ENCODE measurements at places on chromosomes 7 and 10. TPM values are rescaled to one million over a fixed set of nuclear protein-coding genes. Genes with fewer than 3 reads are reported as not detected.
A peak's percentile ranks its signal among the peaks of the same experiment; 100 is the strongest.

- peak; percentile 60 for DNase-seq
Observed at GRCh38 chr10:101012525-101013364, 13.1 kb downstream of the LZTS2 start.

The CREB3L2 gene
- 12.6 TPM for total RNA-seq

- no peak for DNase-seq
Observed at GRCh38 chr7:139192014-139192706, 38.9 kb upstream of the UBN2 start.

DNA sequence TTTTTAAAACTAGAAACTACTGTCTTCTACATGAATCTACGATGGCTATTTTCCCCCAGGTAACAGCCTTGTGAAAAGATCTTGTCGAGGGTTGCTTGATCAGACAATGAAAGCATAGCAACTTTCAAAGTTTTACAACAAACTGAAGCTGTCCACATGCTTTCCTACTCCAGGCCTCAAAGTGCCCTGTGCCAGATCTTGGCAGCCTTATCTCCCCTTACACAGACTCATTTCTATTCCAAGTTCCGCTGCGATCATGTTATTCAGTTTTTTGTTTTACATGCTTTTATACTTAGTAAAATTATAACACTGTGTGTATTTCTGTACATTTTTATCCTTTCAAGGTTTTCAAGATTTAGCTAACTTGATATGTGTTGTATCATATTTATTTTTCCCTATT, 661.7 kb upstream of the SORCS1 start:
- no peak for DNase-seq

DNA sequence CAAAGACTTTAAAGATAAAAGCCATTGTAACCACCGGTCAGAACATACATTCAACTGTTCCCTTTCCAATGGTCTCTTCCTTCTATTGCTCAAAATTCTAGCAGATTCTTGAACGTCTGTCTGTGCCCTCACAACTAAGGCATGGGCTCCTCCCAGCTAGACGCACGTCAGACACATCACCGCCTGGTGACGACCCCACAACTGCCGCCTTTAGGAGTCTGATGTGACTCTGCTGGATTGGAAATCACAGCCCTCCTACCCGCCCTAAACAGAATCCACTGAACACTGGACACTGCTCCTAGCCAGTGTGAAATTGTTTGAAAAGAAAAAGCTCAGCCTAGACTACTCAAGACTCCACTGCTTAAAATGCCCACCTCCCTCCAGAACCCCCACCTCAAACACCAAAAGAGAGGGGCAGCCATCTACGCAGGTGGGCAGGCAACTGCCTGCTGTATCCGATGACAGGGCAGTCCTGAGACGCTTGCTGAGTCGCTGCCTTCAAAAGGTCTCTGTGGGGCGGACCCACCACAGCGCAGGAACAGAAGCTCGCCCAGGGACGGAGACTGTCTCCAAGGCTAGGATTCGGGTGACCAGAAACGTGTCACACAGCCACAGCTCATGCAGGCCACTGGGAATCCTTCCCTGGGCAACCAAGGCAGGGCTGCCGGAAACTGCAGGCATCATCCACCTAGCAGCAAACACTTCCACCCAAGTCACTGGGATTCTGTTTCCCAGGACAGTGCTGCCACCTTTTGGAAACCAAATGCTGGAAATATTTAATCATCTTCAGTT, 34.7 kb downstream of the GSDME start:
- no peak for DNase-seq

DNA sequence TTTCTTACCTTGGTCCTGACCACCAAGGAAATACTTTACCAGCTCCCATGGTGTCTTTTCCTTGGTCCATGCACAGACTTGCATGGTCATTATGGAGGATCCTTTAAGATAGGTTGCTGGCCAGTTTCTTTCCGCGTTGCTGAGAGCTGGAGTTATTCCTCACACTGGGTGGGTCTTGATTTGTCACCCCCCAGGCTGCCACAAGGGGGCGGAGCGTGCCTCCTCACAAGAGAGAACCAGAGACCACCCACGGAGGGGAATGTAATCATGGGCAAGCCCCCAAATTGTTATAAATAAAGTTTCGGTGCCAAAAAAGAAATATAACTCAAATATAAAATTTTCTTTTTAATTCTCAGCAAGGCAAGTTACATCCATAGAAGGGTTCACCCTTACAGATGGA, 10.5 kb upstream of the TRIM24 start:
- no peak for DNase-seq

The SMO gene
- total RNA-seq: not detected

DNA sequence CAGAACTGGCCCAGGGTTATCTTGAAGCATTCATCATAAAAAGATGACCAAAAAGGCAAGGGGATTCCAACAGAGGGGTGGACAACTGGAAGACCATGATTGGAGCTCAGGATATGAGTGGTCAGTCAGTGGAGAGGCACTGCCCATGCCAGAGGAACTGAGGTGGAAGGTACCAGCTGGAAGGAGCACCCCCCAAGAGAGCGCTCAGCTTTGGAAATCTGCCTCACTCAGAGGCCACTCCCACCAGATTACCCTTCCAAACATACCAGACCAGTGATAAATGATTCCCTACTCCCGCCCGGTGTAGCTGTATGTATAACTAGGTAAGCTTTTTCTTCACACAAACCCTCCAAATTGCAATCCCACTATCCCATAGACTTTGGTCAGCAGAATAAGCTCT, 257.0 kb upstream of the SLC26A5 start:
- DNase-seq: no peak

The SPDYE5 gene
- total RNA-seq: 0.25 TPM

DNA sequence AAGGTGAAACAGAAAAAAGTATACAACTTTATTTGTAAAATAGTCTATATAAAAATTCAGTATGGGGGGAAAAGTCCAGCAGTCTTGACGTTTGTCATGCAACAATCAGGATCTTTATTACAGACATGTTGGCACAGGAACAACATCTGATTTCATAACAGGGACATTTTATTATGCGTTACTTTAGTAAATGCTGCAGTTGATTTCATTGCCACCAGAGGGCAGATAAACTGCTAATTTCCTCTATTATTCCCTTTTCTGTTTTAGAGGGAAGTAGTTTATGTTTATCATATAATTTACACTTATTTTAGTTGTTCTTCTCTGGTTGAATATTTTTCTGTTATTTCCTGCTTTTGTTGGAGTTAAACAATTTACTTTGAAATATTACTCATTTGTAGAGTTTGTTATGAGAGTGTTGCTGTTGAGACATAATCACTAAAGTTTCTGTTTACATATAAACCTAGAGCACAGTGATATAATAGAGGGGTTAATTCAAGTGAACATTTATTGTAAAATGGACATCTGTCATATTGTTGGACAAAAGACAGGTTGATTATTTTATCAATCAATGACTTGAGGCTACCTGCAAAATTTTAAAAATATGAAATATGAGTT, 3.3 kb downstream of the PLXDC2 start:
- no peak for DNase-seq

The OR2A5 gene
- not detected for total RNA-seq

DNA sequence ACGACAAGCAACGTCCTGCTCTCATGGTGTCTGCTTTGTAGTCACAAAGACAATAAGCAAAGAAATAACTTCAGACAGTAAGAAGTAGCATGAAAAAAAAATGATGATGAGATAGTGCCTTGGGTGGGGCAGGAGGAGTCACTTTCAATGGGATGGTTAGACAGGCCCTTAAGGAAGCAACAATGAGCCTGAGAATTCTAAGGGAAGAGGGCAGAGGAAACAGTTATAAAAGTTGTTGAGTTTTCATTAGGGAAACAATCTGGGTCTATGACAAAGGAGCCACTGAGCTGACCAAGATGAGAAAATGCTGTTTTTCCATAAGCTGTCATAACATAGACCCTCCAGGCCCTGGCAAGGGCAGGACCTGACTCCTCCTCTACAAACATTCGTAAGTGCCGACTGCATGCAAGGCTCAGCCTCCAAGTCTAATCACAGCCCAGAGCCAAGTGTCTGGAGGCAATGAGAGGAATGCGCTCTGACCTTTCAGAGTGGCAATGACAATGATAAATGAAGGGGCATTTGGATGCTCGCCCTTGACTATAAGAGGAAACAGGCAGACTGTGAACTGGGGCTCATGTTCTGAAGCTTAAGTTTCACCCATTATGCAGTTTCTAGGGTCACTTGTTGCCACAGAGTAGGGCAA, 43.7 kb downstream of the PPP1R3C start:
- no peak for DNase-seq

DNA sequence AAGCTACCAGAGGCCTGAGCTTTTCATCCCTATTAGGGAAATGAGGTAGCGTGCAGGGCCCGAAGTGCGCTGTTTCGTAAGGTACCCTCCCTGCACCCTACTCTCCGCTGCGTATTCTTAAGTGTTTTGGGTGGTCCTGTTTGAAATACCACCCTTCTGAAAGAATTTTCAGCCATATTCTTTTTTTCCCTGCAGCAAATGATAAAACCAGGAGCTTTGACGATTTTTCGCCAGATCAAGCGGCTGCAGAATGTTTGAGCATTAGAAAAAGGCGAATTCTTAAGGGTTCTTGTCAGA, 1.2 kb downstream of the RSBN1L start:
- DNase-seq: no peak

DNA sequence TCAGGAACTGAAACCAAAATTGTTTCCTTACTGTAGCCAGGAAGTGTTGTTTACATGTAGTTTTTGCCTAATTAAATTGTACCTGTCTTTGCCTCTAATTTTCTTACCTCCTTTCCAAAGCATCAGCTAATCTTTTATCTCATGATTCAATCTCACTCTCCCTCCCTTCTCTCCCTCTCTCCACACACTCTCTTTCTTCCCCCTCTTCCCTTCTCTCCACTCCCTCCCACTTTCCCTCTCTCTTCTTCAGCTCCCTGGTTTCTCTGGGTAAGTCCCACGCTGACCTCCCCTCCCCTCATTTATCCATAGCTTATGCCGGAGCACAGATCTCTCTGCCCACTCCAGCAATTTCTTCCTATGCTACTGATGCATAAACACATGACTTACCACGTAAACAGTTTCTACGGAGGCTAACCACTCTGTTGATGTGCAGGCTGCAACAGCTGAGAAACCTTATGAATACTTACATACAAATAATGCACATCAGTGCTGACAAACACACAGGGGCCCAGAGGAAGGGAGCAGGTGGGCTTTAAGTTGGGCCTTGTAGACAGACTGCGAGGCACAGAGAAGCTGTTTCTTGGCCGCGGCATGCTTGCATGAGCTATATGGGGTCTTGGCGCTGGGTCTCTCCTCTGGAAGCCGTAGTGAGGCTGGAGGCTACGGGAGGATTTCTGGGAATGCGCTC, 174.4 kb upstream of the PLXNA4 start:
- no peak for DNase-seq

DNA sequence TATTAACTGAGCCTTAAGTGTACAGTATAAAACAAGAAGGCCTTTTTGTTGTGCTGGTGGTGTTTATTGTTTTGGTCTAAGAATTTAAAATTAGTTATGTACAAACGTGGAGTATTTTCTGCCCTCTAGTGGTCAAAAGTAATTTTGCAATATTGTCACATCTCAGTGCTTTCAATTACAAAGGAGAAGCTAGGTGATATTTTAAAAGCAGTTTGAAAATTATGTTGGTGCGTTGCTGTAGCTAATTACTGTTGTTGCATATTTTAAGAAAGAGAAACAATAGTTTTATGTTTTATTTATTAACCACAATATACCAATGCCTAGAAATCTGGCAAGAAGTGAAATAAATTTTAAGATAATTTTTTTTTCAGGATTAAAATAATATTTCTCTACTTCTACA, 11.4 kb downstream of the NPVF start:
- DNase-seq: no peak

DNA sequence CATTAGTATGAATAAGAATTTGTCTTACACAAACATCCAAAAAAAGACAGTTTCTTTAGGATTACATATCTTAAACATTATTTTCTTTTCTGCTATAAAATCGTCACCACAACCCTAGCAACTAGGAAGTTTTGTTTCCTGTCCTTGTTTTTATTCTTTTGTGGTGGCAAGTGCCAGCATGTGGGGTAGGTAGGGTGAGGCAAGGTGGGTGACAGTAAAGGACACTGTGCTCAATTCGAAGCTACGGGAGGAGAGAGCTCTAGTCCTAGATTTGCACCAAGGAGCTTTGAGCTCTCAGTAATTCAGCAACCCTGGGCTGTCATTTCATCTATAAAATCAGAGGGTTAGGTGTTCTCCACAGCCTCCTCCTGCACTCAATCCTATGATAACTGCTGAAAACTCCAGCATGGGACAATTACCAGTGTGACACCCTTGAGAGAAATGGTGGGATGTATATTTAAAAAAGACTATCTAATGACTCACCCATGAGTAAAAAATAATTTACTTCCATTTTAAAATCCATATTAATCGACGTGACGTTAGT, 187.1 kb downstream of the FAM107B start:
- no peak for DNase-seq

The CTBP2 gene
- 0.38 TPM for total RNA-seq

- DNase-seq: no peak
Observed at GRCh38 chr10:5467207-5467535, 32.2 kb downstream of the CALML5 start.

- DNase-seq: peak; percentile 73
Observed at GRCh38 chr10:15370856-15371701, at the start of gene FAM171A1. Gene FAM171A1 (minus strand): TSS chr10:15371289. CDS start chr10:15371052, 237 bp downstream.

DNA sequence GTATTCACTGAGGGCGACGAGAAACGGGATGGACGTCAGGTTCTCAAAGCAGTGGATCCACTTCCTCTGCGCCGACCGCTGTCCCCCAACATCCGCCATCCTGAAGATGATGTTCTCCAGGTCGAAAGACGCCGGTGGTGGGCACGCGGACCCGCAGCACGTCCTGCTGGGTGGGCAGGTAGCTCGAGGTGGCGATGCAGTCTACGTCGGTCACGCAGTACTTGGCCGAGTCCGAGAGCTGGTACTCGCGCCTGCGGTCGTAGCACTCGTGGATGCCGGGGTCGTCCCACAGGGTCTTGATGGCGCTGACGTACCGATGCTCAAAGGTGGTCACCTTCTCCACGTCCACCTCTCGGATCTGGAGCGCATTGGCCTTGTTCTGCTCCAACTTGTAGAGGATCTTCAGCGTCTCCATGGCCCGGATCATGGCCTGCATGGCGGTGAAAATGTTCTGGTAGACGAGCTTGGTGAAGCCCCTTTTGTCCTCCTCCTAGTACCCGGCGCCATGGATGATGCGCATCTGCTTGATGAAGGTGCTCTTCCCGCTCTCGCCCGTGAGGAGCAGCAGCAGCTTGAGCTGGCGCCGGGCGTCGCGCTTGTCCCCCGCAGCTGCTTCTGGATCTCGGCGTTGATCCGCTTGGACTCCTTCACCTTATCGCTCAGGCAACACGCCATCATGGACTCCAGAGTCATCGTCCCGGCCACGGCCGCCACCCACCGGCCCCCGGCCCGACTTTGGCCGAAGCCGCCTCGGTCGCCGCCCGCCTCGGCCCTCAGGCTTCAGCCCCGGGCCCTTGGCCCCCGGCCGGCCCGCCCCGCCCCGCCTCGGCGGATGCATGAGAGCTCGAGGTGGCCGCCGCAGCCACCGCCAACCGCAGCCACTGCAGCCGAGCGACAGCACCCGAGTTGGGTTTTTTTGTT, 122.9 kb upstream of the KCTD7 start:
- DNase-seq: no peak

GRCh38 chr7:21260939-21261338, 166.9 kb upstream of the SP4 start:
- no peak for DNase-seq

DNA sequence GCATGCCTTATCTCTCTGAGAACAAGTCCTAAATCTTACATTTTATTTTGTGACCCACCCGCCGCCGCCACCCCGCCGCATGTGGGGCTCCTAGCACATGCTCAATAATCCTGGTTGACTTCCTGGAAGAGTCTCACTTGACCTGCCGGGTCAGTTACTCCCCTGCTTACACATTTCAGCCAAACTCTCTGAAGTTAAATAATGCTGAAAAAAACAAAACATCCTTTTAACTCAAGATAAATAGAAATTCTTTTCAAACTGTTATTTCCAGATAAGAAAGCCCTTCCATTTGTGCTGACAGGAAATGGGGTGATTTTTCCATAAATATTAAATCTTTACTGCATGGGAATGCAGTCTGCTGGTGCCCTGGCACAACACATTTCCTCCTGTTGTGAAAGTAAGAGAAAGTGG, 123.5 kb downstream of the ABLIM1 start:
- DNase-seq: no peak

All from CD8-positive, alpha-beta T cell (primary cell).